ENCODE measurements at places on chromosomes 6 and 20.

DNA sequence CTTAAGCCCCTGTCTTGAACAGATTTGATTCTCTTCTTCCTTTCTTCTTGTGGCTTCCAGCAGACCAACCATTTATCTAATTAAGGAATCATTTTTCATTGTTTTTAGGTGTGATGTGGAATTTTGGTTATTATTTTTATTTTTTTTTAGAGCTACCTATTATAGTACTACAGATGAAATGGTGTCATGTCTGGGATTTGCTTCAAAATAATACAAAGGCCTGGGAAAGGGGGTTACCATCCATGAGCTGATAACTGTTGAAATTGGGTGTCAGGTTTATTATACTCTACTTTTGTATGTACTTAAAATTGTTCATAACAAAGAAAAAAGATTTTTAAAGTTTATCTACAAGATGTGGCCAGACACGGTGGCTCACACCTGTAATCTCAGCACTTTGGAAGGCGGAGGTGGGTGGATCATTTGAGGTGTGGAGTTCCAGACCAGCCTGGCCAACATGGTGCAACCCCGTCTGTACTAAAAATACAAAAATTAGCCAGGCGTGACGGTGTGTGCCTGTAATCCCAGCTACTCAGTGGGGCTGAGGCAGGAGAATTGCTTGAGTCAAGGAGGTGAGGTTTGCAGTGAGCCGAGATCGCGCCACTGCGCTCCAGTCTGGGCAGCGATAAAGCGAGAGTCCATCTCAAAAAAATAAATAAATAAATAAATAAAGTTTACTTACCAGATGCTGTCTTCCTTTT, 561 bp downstream of the IL22RA2 start:
- DNase-seq = no peak

GRCh38 chr6:71044753-71045152, 87.9 kb upstream of the B3GAT2 start:
- DNase-seq = no peak

DNA sequence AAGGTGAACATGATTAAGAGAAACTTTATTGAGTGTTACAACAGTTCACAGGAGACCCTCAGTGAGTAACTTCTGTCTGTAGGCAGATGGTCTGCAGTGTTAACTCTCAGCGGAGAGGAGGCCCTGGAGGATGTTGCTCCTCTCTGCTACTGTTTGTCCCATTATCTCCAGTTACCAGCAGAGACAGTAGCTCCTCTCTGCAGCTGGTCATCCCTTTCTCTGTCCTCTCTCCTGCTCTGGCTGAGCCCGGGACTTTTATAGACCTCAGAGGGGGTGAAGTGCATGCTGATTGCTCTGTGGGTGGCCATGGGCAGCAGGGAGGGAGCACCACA, 5.7 kb downstream of the GTSF1L start:
- DNase-seq = no peak

GRCh38 chr6:168996356-168996625, 257.4 kb downstream of the THBS2 start:
- no peak for DNase-seq

- DNase-seq = no peak
These were observed 6.6 kb downstream of the ARHGAP40 start for GRCh38 chr20:38608188-38608587.

- DNase-seq = no peak
These were observed 38.1 kb downstream of the TXLNB start for GRCh38 chr6:139253656-139254055.

GRCh38 chr20:62927128-62927705, 912 bp upstream of the DIDO1 start:
- DNase-seq = no peak

GRCh38 chr6:108942556-108943492, 94.6 kb downstream of the ARMC2 start:
- DNase-seq = no peak

DNA sequence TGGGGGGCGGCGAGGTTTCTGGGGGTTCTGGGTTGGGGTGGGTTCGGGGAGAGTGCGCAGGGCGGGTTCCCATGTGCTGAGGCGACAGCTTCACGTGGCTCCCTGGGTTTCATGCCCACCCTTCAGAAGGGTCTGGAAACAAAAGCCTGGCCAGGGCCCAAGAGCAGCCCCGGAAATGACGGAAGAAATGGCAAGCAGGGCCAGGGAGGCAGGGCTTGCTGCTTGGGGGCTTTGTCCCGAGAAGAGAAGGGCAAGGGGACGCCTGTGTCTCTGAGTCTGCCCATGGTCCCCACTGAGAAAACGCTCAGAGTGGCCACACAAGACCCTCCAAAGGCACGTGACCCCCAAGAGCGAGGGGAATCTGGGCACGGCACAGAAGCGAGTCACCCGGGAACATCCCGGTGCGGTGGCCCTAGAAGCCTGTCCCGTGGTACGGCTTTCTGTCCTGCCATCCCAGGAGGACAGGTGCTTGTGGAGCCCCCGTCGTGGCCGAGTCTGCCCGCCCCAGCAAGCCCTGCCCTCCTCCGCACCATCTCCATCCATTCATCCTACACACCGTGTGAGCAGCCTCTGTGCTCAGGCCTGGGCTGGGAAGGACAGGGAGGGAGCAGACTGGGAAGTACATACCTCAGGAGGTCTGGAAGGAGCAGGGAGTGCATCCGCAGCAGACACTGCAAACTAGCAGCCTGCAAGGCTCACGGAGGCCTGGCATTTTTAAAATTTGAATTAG, 9.0 kb downstream of the NPEPL1 start:
- no peak for DNase-seq

- no peak for DNase-seq
These were observed 11.2 kb downstream of the PPP1R14C start for GRCh38 chr6:150153905-150154492.
